ENCODE measurements at places on chromosomes 1 and 21.

- DNase-seq: no peak
Measured at GRCh38 chr1:157113631-157114030, 14.0 kb upstream of the ETV3L start.

DNA sequence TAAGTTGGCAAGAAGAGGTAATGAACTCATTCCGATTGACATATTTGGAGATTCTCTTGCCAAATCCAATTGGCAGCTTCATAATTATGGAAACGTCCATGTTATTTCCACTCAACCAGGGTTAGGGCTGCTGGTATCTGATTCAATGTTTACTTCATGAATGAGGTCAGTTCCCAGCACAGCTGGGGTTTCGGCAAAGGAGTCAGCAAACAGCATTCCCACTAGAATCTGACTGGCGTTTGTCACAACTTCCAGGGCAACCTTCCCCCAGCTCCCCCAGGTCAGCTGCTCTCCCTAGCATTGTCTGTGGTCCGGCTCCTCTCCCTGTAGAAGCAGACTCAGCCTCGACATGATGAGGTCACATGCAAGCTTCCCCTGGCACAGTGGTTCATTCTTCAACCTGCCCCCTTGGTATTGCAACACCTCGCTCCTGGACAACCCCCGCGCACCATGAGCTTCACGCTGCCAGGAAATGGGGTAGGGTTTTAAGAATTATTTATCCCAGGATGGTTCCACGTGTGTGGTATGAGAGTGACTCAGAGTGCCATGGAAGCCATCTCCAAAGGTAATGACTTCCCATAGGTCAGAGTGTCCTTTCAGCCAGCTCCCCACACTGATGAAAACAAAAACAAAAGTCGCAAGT lies 100.7 kb upstream of the SLC25A33 start:
- peak; percentile 55 for DNase-seq

DNA sequence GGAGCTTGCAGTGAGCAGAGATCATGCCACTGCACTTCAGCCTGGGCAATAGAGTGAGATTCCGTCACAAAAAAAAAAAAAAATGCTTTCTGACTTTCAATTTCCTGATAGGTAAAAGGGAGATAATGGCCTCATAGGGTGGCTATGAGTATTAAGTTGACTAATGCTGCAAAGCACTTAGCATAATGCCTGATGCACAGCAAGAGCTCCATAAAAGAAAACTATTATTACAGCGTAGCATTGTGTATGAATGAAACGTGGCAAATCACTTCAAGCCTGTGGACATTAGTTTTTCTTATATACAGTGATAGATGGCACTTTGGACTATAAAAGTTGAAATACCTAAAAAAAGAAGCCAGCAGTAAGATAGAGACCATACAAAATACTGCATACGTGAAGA lies 16.8 kb downstream of the FNDC7 start:
- no peak for DNase-seq

GRCh38 chr21:45142469-45143308 lies 68.3 kb downstream of the ADARB1 start:
- peak; percentile 47 for DNase-seq

DNA sequence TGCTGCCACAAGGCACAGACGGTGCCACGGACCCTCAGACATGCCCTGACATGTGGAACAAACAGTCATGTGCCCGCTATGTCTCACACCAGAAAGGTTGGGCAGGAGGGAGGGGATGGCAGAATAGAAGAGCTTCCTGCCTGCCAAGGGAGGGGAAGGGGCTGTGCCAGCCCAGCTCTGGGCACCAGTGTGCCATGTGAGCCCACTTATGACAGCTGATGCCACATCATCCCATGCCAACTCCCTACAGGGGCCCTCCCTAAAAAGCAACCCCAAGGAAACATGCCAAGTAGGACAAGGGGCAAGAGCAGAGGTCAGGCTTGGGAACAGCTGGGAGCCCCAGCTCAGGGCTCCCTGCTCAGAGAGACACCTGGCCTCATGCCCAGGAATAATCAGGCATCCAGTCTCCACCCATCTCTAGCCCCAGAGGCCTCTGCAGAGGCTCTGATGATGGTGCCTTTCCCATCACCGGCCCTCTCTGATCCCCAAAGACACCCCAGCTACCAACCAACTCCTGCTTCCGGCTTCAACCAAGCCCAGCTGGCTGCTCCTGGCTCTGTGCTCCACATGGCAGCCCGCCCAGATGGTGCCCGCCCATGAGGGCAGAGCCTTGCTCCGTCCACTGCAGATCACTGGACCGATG lies 10.3 kb downstream of the ADGRB2 start:
- DNase-seq: peak; percentile 41

DNA sequence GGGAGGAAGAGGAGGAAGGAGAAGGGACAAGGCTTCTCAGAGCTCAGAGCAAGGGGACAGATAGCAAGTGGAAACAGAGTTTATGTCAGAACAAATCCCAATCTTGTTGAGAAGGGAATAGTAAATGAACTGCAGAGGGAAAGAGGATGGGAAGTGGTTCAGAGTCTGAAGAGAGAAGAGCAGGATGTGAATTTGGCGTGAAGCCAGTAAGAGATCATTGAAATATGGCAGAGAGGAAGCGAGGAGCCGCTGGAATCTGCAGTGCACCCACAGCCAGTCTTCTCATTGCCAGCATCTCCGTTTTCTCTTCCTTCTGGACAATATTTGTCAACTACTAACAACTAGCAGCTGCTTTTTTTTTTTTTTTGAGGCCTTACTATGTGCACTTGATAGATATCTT lies 19.1 kb downstream of the OLFML3 start:
- no peak for DNase-seq

DNA sequence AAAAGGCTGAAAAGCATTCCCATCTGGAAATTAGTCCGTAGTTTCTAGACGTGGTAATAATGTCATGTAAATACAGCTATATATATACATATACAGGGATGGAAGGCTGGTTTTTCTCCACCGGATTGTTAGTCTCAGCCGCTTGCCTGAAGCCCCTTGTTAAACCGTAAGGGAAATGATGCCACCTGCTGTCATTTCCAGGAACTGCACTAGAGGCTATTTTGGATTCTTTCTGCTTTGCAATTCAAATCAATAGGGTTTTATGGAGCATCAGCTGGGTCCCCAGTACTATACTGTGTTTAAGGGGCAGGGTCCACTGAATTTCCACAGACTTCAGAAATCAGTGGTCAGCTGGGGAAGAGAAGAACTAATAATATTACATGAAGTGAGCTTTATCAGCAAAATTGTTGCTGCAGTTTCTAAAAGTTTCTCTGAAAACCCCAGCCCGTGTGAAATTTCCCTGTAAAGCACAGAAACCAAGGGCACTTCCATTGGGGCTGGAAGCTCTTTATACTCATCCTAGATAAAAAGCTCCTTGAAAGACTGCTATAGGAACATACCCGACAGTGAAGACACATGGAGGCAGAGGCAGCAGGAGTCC lies 33.8 kb upstream of the MPZL1 start:
- DNase-seq: peak; percentile 70

- DNase-seq: no peak
Measured at GRCh38 chr1:173960625-173961024, 43.5 kb upstream of the SERPINC1 start.

DNA sequence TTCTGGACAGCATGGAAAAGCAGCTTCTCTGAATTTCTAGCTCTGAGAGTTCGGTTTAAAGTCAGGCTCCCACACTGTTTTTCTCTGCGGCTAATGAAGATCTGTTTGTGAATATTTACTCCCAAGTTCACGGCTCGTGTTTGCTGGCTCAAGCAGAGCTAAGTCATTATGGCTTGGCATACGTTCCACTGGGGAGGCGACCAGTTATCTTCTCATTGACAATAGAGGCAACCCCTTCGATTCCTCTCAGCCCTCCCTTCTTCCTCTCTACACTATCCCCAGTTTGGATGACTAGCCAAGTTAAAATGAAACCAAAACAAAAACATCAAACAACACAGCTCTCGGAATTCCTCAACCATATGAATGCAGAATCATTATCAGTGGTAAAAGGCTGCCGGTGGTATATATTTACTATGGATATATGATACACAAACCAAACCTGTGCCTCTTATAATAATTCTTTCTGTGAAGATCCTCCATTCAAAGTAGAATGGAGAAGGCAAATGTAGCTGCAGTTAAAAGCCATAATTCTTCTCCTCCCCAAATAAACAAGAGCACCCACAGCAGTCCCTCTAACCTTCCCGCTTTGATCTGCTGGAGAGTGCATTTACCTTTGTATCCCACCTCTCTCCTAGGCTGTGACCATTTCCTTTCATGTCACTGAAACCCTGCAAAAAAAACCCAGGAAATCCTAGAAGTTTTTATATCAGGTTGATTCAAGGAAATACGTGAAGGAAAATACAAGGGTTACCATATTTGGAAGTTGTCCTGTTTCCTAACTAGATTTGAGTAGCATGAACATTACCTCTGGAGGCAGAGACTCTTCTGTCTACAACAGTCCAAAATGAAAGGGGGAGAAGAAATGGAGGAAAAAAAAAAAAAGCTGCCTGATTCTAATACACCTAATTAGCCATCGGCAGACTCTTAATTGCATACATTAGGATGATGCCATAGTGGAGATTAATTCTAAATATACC lies 108.3 kb upstream of the USH2A start:
- no peak for DNase-seq

DNA sequence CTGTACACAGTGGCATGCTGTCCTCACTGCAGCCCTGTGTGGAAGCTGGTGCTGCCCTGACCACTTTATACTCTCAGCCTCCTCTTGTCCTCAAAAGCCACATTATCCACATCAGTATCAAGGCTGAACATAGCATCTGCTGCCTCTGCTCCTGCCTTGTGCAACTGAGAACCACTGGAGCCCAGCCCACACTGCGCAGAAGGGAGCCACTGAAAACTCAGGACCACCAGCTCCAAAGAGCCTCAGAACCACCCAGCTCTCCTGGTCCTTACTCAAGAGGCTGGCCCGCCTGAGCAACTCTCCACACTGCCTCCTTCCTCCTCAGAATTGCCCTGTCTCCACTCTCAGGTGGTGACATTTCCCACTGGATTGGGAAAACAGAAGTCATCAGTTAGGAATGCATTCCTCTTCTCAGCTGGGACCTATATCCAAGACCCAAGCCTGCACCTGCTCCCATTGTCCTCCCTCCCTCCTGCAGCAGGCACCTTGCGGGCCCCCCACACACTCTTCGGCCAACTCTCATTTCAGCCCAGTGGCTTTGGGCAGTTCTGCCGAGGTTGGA lies 7.0 kb upstream of the KISS1 start:
- no peak for DNase-seq

GRCh38 chr1:201561195-201561564 lies 22.3 kb downstream of the NAV1 start:
- no peak for DNase-seq

- DNase-seq: no peak
Measured at GRCh38 chr1:152225678-152226077, 1.7 kb upstream of the HRNR start.

DNA sequence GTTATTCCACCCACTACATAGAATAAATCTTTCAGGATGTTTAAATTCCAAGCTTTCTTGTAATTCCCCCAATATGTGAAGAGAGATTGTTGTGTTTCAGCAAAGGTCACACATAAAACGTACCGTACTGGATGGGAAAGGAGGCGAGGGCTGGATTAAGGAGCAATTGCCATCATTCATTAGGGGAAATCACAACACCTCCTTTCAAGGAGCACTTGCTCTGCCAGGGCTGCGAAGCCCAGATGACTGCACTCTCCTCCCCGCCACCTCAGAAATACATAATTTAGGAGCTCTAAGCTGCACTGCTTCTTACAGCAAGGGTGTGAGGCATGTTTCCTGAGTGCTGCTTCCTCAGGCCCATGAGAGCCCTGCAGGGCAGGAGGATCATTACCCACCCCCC lies 29.6 kb downstream of the MATN1 start:
- DNase-seq: no peak

Data from fibroblast of the conjunctiva (primary cell).